ENCODE measurements at places on chromosomes 5 and 9.

- no peak for ATAC-seq
Measured at GRCh38 chr5:65828022-65828896, 98.1 kb upstream of the ERBIN start.

- ATAC-seq: no peak
Measured at GRCh38 chr9:116777116-116777515, 90.0 kb downstream of the TRIM32 start.

DNA sequence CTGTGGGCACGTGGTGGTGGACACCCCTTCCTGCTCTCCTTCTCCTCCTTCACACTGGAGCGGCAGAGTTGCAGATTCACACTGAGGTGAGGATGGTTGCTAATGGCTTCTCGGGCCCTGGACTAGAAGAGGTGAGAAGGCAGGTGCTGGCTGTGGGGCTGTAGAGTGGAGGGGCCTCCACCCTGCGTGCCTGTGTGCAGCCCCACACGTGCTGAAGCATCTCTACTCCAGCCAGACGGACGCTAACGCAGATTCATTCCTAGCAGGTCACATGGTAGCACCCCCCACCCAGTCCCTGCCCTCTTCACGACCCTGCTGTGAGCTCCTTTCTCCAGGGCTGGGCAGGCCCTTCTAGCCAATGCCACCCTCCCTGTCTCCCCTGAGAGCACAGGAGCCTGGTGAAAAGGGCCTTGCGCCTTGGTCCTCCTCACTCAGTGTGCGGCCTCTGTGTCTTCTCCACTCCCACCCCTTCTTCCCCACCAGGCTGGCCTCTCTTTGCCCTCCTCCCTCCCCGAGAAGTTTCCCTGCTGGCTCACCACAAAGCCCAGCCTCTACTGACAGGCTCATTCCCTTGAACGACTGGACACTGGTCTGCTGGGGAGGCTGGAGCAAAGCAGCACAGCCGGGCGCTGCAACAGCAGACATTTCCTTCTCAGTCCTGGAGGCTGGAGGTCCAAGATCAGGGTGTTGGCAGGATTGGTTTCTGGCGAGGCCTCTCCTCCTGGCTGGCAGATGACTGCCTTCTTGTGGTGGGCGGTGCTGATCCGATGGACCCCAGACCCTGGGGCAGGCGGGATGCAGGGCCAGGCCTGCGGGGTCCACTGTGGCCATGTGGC lies 14.2 kb downstream of the CACNA1B start:
- ATAC-seq: no peak

DNA sequence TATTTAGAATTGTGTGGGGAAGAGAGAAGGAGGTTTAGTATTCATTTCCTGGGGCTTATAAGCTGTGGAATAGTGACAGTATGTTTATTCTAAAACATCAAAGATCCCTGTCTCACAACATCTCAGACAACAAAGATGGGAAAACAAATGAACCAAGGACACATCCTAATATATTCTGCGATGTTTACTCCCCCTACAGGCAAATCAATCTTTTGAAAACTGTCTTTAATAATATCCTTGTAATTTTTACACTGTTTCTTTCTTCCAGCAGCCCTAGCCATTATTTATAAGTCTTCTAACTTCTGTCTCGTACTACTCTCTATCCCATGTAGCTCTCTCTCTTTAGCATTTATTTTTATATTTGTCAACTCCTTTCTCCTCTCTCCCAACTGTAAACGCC lies 33.5 kb upstream of the TMEM252 start:
- no peak for ATAC-seq

- peak; percentile 24 for ATAC-seq
Measured at GRCh38 chr9:120438836-120439546, 141.0 kb downstream of the CDK5RAP2 start.

DNA sequence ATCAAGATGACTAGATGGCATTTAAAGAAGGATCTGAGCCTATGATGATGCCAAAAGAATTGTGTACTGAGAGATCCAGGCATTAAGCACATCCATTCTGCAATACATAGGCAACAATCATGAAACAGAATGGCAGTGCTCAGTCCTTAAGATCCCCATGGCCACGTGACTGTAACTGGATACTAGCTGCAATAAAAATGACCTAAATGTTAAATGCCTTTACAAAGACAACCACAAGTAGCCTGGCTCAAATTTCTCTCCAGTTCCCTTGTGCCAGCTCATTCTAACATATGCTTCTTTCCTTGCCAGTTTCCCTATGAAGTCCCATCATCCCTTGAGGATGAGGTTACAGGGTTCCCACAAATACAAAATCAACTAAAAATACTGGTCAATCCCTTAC lies 148.3 kb upstream of the GHR start:
- no peak for ATAC-seq

GRCh38 chr9:90037146-90037797 lies 432.5 kb downstream of the GADD45G start:
- ATAC-seq: no peak

DNA sequence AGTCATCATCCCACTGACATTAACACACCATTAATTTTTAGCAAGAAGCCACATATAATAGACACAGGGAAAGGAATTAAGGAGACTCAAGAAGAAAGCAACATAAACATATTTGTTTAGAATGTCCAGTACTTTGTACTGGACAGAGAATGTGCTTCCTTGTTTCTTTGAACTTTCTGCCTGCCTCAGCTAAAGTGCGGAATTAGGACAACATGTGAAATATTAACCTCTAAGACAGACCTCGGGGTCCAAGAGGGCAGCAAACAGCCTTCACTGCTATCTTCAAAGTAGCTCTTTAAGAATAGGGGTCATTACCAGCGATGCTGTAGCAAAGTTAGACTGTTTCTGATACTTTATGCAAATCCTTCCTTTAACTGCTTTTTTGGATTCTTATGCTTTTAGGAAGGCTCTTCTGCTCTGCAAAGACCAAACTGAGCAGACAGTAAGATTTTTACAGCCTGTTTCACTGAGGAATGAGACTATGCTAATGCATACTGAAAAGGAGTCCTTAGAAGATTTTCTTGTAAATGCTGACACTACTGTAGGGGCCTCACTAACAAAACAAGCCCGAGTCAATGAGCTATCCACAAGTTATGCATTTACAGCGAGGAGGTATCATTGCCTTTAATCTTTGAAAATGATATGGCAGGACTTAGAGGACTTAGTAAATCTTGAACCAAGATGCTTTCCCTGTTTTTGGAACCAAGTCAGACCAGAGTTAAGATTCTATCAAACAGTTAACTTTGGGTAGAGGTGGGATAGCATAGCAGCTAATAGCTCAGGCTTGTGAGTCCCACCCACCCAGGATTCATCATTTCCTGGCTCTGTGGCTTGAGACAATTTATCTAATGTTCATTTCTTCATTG lies 23.8 kb downstream of the DAB2 start:
- no peak for ATAC-seq

- ATAC-seq: no peak
Measured at GRCh38 chr5:168269937-168270330, 21.5 kb upstream of the WWC1 start.

DNA sequence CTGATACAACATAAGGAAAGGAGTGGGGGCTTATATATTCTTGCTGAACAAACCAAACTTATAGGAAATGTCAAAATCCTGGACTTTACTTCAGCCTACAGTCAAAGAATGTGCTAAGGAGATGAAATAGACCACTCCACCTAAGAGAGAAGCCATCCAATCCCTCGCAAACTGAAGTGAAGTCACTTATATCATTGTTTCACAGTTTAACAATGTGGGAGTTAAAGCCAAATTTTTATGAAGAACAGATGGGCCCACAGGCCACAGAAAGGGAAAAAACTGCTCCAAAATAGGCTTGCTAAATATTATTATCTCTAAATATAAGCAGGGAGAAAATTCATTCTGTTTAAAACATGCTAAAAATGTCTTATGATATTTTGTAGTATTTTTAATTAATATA lies 233.3 kb downstream of the GAS1 start:
- ATAC-seq: no peak

DNA sequence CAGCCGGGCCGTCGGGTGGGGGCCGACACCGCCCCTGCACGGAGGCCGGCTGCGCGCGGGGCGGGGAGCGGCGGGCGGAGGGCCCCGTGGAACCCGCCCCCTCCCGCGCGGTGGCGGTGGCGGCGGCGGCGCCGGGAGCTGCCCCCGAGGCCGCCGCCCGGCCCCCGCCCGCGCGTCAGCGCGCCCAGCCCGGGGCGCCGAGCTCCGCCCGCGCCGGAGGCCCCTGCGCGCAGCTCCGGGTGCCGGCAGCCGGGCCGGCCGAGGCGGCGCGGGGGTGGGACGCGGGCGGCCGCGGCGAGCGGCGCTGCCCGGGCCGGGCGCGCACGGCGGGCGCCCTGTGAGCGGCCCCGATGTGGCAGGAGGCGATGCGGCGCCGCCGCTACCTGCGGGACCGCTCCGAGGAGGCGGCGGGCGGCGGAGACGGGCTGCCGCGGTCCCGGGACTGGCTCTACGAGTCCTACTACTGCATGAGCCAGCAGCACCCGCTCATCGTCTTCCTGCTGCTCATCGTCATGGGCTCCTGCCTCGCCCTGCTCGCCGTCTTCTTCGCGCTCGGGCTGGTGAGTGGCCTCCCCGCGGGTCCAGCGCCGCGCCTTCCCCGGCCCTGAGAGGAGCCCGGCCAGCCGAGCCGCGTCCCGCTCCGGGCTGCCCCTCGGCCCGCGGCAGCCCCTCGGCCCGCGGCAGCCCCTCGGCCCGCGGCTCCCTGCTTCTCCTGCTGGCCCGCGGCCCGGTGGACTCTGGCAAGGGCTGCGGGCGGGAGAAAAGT lies at the start of gene ADCY2:
Gene ADCY2 (plus strand): TSS at position 192 of the 766 bp plus-strand sequence. CDS start 159 bp downstream, at position 351.
- no peak for ATAC-seq

GRCh38 chr9:87259543-87260518 lies 237.8 kb upstream of the DAPK1 start:
- no peak for ATAC-seq

GRCh38 chr5:10902145-10902544 lies 141.1 kb upstream of the DAP start:
- no peak for ATAC-seq
